Activated T-helper 17 cell treated with anti-CD3 and anti-CD28 coated beads, Interleukin-2, amount 50 U/mL, for 72 hours (primary cell): ENCODE measurements at places on chromosomes 3 and 15. TPM values are rescaled to one million over a fixed set of nuclear protein-coding genes. Genes with fewer than 3 reads are reported as not detected.

DNA sequence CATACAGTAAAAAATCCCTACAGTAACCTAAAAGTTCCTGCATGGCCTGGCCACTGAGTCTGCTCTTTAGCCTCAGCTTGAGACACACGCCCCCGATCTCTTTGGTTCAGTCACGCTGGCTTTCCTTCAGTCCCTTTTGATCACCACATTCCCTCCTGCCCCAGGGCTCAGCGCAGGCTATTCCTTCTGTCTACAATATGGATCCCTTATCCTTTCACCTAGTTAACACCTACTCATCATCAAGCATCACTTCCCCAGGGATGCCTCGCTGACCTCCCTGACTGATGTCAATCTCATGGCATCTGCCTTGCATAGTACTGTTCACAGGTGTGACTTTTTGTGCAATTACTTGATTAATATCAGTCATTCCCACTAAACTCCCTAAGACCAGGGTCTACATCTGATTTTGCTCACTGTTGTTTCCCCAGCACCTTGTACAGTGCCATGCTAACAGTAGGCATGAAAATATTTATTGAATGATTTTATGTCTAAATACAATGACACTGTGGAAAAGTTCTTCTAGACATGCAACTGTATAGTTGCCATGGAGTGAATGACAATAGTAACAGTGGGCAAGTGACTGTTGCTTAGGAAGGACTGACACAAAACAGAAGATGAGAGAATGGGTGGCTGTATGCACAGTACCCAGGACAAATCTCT is at the start of gene SNTN:
Gene SNTN (plus strand): TSS at position 610 of the 660 bp plus-strand sequence. CDS start 13 bp downstream, at position 623.
- no peak for ATAC-seq

- ATAC-seq, result no peak
Observed at GRCh38 chr3:89867286-89867685, 759.9 kb downstream of the EPHA3 start.

- ATAC-seq, result no peak
Observed at GRCh38 chr3:125477701-125478100, 42.3 kb downstream of the SNX4 start.

DNA sequence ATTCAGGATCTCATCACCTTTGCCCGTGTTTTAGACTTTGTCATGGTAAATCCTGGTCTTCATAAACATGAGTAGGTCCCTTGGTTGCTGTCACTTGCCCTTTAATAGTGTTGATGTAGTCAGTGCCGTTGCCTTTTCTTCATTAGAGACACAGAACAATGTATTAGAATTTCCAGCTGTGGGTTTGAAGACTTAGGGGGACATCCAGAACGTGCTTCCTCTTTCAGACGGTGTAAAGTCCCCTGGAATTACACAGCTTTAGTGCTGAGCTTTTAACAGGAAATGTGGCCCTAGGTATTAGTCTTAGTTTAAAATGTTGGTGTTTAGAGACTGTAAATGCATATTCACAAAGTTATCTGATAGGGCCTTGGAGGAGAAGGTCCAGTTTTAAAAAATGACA is 8.8 kb upstream of the LRCH3 start:
- ATAC-seq, result no peak

- ATAC-seq, result no peak
Observed at GRCh38 chr3:100159331-100160153, 45.2 kb upstream of the FILIP1L start.

DNA sequence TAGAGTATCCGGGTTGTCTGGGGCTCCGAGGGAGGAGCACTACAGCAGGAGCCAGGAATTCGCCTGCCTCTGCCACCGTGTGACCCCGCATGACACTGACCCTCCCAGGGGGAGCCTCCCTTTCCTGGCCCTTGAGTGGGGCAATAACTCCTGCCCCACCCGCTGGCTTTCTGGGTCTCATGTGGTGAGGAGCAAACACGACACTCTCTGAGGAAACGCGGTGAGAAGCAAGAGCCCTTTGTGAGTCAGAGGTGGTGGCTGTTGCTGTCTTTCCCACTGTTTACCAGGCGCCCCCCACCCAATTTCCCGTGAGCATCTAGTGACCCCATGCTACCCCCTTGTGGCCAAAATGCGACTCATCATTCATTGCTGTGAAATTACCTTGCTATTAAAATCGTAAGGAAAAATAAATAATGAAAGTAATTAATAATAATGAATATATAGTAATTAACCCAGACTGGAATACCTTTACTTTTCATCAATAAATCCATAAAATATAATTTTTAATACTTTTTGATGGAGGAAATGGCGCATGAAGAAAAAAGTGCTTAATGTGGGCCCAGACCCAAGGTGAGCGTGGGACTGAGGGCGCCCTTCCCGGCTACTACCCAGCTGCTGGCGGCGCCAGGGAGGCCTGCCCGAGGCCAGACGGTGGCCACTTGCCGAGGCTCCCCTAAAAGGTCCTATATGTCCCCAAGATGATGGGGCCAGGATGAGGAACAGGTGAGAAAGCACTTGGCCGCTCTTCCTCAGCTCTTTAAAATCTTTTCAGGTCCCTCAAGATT is 29.3 kb downstream of the CCNL1 start:
- peak; percentile 11 for ATAC-seq

The NR2E3 gene
- total RNA-seq, result not detected
